Fibroblast of skin of left biceps (primary cell): ENCODE measurements at places on chromosomes 12 and 14.
A peak's percentile ranks its signal among the peaks of the same experiment; 100 is the strongest.

DNA sequence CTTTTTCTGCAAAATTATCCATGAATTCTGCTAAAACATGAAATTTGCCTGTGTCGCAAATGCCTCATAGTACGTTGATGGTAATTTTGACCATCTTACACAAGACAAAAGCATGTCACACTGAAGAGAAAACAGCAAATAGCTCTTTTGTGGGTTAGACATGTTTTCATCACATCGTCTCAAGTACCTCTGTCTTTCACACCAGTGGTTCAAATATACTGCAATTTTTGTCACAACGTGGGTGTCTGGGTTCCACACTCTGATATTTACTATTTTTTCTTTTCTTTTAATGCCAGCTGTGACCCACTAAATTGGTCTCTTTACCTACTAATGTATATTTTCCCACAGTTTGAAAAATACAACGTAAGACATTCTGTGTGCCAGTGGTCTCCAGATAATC lies 10.4 kb downstream of the KLRB1 start:
- DNase-seq = no peak

GRCh38 chr14:28867571-28867970 lies 101.0 kb downstream of the FOXG1 start:
- no peak for DNase-seq

DNA sequence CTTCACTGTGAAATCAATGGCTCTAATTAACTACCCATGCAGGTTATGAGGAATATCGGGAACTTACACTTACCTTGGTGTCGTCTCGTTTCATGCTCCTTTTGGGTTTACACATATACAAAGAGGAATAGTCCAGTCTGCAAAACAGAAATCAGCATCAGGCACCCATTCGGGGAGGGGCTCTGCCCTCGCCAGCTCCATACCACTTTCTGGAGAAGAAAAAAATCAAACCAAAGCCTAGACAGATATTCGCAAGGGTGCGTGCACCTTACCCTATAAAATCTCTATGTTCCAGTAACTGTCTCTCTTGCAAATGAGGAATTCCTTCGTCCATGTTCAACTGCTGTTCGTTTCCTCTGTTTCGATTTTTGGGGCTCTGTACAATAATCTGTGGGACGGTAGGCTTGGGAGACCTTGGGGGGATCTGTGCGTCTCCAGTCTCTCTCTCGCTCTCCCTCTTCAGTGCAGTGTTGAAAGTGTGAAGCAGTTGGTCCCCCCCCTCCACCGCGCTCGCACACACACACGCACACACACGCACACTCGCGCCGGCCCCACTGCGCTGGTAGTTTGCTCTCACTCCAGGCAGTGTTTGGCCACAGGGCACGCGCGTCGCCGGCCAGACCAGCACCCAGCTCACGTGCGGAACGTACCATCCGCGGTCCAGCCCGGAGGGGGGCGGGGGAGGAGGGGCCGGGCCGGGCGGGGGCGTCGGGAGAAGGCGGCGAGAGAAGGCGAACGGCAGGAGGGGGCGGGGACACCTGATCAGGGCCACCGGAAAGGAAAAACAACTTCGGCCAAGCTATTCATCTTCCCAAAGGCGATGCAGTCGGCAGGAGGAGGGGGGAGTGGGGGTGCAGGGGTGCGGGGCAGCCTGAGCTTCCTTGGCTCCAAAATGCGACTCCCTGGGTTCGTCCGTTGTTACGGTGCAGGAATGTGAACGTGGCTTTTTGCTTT lies at the start of gene BHLHE41:
Gene BHLHE41 (minus strand): TSS at position 592 of the 954 bp plus-strand sequence. CDS start 258 bp downstream, at position 334.
- DNase-seq = no peak

- DNase-seq = no peak
Observed at GRCh38 chr14:105247715-105248367, 492 bp upstream of the BTBD6 start.

- no peak for DNase-seq
Observed at GRCh38 chr14:53672526-53672925, 284.1 kb downstream of the BMP4 start.

GRCh38 chr14:75522224-75522982 lies at the start of gene BATF:
BATF (plus strand) TSS chr14:75522469; CDS start chr14:75522683, 214 bp downstream.
- no peak for DNase-seq

- no peak for DNase-seq
Observed at GRCh38 chr14:65594153-65594881, 181.8 kb downstream of the FUT8 start.

DNA sequence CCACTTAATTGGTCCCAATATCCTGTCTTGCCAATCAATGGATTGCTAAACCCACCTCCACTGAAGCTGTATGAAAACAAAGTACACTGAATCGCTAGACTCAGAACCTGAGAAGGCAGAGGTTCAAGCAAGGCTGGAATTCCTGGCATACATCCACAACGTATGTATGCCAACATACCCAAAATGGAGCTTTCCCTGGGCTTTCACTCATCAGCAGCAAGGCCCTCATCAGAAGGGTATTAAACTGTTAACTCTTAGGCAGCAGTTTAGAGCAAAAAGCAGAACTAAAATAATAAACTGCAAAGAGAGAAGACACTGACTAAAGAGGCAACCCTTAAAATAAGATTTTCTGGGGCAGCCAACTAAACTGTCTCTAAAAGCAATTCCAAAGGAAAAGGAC lies 13.6 kb downstream of the MED13L start:
- DNase-seq = no peak

- DNase-seq = no peak
Observed at GRCh38 chr14:78399316-78399889, 229.2 kb downstream of the NRXN3 start.

GRCh38 chr12:58139894-58140293 lies 198.5 kb downstream of the ATP23 start:
- no peak for DNase-seq

- no peak for DNase-seq
Observed at GRCh38 chr12:99370421-99371138, 277.0 kb upstream of the GARIN6 start.

DNA sequence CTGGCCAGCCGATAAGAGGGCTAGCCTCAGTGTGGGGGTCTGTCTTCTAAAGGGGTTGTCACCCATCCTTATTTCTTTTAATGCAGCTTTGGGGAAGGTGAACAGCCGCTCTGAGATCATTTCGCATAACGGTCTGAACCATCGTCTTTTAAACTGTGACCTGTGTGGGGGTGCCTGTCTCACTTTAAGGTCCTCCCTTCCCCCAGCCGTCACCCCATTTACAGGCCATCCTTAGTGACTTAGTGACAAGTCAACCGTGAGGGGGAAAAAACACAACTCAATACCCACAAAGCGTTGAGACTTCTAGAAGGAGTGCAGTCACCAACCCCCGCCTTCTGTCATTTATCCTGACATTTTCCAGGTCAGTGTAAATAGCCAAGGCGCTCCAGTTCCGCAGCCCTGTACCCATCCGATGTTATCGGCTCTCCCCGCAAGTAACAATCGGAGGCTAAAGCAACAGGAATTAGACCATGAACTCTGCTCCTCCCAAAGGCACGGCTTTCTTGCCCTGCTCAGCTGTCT lies 505 bp upstream of the DENND5B start:
- DNase-seq = no peak

- DNase-seq = no peak
Observed at GRCh38 chr12:4813741-4814140, 93.5 kb downstream of the GALNT8 start.

- DNase-seq = no peak
Observed at GRCh38 chr12:89672589-89672979, 36.1 kb downstream of the ATP2B1 start.

DNA sequence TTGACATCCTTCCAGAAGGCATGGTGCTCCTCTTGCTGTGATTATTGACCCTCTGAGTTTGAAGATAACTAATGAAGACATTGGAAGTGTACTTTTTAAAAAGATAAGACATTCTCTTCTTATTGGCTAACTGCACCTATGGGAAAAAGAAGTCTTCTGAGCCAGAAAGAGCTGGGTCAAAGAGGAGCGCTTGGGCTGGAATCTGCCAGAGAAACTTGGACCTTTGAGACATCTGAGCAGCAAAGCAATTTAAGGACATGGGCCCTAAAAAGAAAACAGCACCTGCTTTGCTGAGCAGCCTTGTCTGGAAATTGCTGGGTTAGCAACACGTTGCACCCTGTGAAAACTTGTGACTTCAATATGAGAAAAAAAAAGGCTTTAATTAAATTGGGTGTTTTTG lies 27.8 kb downstream of the IGF1 start:
- no peak for DNase-seq

DNA sequence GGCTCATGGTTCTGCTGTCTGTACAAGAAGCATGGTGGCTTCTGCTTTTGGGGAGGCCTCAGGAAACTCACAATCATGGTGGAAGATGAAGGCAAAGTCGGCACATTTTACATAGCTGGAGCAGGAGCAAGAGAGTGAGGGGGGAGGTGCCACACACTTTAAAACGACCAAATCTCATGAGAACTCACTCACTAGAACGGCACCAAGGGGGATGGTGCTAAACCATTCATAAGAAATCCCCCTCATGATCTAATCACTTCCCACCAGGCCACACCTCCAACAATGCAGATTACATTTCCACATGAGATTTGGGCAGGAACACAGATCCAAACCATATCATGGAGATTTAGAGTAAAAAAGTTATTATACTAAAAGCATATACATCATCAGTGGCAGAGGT lies 13.6 kb upstream of the LEMD3 start:
- no peak for DNase-seq

GRCh38 chr14:52918486-52918885 lies 32.4 kb downstream of the FERMT2 start:
- no peak for DNase-seq

DNA sequence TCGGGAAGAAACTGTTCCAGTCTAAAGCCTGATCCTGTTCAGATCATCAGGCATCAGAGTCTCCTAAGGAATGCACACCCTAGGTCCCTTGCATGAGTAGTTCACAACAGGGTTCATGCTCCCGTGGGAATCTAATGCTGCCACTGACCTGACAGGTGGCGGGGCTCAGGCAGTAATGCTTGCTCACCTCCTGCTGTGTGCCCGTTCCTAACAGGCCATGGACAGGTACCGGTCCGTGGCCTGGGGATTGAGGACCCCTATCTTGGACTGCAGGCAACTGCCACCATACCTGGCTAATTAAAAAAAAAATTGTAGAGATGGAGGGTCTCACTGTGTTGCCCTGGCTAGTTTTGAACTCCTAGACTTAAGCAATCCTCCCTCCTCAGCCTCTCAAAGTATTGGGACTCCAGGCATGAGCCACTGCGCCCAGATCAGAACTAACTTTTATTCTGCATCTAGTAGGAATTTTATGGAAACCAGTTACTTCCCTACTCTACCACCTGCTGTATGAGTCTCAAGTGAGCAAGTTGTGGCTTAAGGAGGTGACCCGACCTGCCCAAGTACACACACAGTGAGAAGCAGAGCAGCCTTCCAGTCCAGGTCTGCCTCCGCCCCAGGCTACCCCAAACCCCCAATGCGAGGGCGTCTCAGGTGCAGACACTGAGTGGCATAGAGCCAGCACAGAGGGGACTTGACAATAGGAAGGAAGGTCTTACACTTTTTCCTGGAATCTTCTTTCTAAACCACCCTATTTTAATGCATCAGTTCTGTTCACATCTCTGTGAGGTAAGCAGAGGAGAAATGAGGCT lies 2.5 kb upstream of the PAPLN start:
- no peak for DNase-seq

DNA sequence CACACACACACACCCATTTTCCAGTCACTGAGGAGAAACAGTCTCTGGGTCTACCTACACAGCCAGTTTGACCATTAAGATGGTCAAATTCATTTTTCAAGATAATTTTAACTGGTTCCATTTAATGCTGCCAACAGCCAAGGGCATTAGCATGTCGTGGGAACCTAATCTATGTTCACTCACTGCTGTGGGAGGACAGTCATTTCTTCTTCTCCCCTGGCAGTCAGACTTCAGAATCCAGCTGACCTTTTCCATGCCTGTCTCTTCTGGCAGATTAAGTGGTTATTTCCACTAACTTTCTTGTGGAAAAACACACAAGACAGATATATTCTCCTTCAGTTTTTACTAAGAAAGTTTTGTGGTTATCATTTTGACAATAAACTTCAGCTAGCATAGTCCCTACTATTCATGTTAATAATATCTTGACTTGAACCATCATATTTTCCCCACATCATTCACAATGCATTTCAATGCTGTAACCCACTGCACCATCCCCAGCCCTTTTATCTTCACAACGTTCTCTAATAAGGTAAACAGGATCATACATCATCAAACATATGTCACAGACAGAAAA lies 82.2 kb downstream of the DAD1 start:
- no peak for DNase-seq

DNA sequence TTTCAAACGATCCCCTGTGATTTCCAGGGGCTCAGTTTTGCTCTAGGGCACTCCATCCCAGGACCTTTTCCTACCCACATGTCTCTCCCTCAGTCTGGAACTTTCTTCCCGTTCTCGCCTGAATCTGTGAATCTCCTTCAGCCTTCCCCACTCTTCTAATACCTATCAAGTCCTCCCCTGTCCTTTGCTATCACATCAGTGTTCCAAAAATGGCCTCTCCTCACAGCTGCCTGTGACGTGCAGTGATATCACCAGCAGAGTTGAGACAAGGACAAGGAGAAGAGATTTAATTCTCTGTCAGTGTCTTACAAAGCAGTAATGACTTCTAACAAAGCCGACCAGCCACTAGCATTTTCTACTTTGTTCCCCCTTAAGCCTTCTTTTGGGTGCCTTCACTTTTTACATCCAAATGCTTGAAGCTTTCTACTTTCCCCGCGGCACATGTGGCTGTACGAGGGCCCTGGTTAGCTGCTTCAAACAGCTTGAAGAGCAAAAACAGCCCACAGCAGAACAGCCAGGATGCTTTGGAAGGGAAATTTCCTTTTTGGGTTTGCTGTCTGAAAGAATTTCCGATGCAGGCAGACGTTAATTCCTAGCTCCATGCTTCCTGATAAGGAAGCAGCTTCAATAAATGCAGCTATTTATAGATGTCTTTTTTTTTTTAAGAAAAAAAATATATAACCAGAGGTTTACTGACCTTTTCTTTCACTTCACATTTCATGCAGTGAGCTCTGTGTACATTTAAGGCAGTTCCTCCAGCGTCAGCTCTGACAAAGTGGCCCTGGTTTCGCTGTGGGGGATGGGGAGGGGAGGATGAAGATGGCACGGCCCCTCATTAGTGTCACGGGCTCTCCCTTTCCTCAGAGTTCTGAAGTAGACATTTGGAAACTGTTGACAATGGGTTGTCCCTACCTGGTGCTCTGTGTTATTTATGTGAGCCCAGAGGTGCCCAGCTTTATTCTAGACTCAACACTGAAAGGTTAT lies 109.3 kb downstream of the ETV6 start:
- DNase-seq = no peak

- peak; percentile 17 for DNase-seq
Observed at GRCh38 chr14:96852823-96853422, 55.7 kb downstream of the VRK1 start.

- no peak for DNase-seq
Observed at GRCh38 chr14:22391908-22392565, 197.0 kb downstream of the DAD1 start.

GRCh38 chr14:87908550-87908949 lies 84.4 kb downstream of the GALC start:
- no peak for DNase-seq
